ENCODE measurements at places on chromosomes 13 and 19.

DNA sequence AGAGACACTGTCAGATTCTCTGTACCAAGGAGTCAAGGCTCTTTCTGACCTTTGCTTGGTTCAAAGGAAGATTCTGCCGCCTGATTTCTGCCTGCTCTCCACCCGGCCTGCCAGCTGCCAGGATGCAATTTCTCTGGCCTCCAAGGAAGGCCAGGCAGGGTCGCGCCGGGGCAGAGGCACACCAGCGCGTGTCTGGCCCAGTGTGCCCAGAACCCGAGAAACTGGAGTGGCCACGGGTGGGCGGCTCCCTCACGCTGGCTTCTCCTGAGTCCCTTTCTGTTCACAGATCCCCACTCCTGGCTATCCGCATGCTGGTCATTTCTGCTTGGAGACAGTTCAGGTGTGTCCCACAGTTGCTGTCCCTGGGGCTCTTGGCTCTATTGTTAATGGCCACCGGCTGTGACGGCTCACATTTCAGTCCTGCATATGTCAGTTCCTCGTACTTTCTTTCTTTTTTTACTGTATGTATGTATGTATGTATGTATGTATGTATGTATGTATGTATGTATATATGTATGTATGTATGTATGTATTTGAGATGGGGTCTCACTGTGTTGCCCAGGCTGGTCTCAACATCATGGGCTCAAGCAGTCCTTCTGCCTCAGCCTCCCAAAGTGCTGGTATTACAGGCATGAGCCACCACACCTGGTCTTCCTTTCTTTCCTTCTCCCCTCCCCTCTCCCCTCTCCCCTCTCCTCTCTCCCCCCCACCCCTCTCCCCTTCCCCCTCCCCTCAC lies 16.9 kb downstream of the TMPRSS9 start:
- DNase-seq: no peak

DNA sequence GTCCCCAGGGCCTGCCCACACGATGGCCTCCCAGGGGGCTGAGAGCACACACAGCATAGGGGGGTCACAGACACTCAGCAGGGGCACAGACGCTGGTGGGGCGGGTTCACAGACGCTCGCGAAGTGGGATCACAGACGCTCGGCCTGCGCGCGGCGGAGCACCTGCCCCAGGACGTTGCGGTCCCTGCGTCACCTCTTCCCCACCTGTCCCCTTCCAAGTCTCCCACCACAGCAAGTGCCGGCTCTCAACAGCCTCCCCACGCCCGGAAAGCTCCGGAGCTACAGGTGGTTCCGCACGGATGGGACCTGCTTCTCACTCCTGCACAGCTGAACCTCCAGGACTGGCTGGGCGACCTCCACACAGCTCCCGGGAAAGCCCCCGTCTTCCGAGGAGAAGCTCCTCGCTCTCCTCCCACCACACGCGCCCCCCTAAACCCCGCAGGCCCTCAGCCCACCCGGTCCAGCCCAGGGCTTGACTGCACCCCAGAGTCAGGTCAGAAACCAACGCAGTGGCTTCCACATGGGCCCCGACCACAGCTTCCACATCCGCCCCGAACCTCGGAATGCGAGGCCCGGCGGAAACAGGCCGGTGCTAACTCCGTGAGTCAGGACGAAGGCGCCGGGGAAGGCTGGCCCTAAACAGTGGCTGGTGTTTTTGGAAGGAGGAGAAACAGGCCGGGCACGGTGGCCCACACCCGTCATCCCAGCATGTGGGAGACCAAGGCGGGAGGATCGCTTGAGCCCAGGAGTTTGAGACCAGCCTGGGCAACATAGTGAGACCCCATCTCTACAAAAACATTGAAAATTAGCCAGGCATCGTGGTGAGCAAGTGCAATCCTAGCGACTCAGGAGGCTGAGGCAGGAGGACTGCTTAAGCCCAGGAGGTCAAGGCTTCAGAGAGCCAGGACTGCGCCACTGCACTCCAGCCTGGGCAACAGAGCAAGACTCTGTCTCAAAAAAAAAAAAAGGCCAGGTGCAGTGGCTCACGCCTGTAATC lies 16.5 kb downstream of the BTBD2 start:
- no peak for DNase-seq

DNA sequence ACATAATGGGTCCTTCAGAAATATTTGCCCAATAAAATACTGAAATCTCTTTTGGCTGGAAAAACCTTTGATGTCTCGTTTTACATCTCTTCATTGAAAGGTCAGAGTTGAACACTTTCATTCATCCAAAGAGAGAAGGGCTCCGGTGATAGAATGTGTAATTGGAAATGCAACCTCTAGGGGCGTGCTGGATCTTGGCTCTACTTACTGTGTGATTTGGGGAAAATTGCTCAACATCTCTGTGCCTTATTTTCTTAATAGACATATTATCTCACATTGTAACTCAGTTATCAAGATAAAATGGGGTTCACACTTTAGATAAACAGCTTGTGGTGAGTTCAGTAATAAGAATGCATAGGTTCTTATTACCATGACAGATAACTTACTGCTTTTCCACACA lies 1444.1 kb downstream of the SLITRK5 start:
- no peak for DNase-seq

- DNase-seq: no peak
Observed at GRCh38 chr13:96730676-96731075, 263.6 kb downstream of the OXGR1 start.

GRCh38 chr19:7561325-7561724 lies 25.8 kb downstream of the PNPLA6 start:
- DNase-seq: no peak

DNA sequence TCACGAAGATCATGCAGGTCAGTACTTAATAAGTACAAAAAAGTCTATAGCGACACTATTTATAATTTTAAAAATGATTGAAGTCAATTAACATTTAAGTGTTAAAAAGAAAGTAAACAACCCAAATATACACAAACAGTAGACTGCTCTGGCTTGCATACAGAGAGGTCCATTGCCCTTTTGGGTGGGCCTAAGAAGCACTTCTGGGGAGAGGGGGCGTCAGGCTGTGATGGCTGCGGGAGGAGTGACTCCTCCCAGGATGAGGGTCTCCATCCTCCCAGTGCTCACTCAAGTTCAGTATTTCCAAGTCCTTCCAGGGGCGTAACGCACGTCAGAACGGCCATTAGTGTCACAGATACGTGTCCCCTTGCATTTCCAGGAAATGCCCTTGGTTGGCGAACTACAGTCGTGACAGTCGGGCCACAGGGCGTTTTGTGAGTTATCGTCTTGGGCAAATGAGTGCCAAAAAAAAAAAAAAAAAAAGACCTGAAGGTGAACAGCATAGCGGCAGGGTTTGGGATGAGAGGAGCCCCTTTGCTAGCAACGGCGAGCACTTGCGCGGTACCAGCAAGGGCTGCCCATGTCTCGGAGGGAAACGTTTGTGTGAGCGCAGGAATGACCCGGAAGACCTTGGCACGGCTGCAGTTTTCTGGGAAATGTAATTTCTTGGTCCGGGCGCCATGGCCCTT lies at the start of gene SCGB2B2:
Gene SCGB2B2 (minus strand): TSS at position 463 of the 689 bp plus-strand sequence. CDS start 82,596 bp downstream, outside the sequence.
- no peak for DNase-seq

DNA sequence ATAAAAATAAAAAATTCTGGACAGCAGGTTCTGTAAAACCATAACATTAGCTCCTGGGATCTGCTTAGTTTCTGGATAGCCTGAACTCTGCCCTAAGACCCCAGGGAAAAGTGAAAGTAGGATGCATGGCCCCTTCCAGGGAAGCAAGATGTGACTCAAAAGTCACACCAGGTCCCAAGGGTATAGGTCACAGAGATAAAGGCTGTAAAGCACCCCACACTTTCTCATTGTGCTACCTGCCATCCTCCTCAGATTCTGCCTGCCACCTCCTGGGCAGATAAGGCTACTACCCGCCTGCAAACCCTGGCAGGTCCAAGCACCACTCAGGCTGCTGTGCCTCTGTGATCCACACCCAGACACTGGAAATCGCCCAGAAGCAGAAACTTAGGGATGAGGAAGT lies 20.6 kb downstream of the FFAR2 start:
- peak; percentile 56 for DNase-seq

DNA sequence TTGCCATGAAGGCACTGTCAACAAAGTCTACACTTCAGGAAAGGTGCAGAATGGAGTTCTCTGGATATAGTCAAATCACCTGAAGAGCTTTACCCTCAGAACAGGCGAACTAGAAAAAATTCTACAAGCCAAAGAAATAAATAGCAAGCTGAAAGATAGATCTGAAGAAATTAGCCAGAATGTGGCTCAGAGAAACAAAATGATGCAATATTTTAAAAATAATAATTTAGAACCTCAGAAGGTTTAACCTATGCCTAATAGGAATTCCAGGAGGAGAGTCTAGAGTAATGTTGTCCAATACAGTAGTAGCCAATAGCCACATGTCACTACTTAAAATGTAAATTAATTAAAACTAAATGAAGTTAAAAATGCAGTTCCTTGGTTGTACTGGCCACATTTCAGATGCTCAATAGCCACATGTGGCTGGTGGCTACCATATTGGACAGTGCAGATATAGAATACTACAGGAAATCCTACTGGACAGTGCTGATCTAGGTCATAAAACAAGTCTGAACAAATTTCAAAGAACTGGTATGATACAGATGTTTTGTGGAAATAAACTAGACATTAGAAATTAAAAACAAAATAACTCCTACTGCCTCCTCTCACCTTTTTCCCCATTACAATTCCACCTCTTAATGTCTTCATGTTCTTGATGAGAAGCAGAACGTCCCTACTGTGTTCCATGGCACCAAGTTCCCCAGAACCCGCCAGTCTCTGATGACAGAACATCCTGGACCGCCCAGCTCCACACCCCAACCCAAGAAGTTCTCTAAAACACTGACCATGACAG lies 679 bp upstream of the CDADC1 start:
- DNase-seq: no peak

DNA sequence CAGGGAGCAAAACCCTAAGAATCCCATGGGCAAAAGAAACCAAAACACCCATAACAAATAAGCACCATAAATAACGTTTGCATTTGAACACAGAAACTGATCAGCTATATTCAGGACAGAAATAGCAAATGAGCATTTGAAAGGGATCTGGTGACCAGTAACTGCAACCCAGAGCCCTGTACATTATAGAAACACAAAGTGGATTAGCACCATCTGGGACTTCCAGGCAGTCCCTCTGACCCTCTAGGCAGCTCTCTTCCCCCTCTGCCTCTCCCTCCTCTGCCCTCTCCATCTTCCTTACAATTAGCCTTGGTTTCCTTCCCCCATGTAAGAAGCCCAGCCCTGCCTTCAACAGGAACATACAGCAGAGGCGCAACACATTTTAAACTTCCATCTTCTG lies 215.0 kb downstream of the DCLK1 start:
- DNase-seq: no peak

Data from T-helper 9 cell (primary cell).